Panc1 (cell line): ENCODE measurements at places on chromosomes 16 and 17.

DNA sequence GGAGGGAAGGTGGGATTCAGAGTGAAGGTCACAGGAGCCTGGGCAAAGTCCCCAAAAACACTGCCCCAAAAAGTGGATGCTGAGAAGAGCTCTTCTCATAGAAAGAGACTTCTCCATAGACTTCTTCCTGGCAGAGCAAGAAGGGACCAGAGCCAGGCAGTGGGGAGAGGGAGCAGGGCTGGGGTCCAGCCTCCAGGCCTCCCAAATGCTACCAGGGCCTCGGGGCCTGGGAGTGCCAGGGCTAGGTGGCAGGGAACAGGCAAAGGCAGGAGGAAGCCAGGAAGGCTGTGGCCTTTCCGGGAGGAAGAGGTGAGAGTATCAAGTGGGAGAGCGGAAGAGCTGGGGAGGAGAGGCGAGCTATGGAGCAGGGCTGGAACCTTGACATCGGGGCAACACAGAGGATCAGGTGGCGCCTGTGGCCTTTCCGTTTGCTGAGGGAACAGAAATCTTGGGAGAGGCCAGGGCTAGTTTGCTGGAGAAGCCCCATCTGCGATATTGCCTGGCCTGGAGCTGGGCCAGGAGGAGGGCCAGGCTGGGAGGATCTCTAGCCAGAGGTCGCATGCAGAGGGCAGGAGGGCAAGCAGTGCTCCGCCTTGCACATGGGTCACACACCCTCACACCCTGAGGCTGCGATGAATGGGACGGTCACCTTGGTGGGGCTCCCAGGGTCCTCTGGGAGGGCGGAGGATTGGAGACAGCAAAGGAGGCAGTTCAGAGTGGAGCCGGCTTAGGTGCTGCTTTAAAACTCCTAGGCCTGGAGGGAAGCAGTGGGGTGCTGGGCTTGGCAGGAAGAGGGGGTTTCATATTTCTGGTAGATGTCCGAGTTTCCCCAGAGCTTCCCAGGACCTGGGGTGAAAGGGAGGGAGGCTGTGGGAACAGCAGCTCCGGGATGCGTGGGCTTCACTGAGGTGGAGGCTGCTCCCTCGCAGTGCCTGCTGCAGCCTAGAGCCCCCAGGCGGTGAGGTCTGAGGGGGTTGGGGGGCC lies 3.4 kb downstream of the SLC16A5 start:
- no peak for DNase-seq

- no peak for DNase-seq
Observed at GRCh38 chr16:27318392-27319256, 4.8 kb downstream of the IL4R start.

DNA sequence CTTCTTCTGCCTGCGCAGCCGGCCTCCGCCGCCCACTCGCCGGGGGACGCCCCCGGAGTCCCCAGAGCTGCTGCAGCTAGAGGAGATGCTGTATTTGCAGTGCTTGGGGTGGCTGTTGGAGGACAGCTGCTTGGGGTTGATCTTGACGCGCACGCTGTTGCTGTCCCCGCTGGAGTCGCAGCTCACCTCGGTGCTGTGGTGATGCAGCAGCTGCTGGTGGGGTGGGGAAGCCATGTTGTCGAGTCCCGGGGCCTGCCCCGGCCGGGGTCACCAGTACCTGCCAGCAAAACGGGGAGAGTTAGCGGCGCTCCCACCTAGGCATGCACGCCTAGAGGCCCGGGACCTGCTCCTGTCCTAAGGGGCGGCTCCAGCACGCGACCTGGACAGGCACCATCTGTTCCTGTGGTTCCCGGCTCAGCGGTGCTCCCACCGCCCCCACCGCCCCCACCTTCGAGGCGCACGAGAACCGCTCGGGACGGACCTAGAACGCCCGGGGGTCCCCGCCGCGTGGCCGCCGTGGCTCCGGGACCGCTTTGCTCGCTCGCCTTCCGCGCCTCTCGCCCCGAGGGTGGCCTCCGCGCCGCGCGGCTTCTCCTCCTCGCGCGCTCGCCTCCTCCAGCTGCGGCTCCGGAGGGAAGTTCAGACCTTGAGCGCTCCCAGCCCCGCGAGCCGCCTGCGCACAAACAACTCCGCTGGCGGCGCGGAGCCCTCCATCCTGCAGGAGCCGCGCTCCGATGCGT lies 863 bp downstream of the ADCY9 start:
- DNase-seq, result no peak

GRCh38 chr17:82888583-82889495 lies 49.0 kb upstream of the ZNF750 start:
- no peak for DNase-seq

DNA sequence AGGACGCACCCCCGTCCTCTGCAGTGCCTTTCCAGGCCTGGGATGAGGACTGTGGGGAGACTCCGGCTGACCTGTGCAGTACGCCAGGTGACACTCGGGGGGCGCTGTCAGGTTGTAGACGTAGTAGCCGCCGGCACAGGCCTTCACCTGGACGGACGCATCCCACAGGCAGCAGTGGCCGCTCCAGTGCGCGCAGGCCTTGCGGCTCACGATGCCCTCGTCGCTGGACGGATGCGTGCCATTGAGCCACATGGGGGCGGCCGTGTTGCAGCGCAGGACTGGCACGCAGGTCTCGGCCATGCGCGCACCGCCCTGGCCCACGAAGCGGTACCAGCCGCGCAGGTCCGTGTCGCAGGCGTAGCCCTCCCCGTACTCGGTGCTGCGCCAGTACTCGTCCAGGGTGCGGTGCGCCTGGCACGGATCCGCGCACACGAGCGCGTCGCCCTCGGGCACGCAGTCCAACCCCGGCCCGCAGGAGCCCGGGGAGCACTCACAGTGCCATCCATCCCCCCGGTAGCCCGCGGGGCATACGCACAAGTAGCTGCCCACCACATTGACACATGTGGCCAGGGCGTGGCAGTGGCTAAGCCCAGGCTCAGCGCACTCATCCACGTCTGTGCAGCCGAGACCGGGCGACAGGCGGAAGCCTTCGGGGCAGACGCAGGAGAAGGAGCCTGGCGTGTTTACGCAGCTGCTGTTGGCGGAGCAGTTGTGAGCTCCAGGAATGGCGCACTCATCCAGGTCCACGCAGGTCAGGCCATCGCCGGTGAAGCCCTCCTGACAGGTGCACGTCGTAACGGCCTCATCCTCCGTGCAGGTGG lies 3.9 kb downstream of the UMOD start:
- no peak for DNase-seq

DNA sequence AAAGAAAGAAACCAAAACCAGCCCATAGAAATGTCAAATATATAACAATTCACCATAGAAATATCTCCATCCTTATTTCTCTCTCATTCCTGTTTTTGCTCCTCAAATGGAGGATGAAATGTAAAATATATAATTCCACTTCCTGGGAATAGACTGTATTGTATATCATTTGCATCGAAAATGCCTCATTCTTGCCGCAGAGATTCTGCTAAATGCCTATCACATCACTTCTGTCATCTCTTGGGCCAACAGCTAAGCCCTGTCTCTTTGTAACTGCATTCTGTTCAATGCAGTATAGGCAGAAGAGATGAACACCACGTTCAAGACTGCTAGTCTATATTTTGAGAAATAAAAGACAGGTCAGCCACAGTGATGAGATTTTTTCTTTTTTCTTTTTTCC lies 956.3 kb upstream of the SOX9 start:
- no peak for DNase-seq

GRCh38 chr17:73226556-73227172 lies 33.8 kb downstream of the COG1 start:
- DNase-seq, result no peak

GRCh38 chr16:87098361-87098760 lies 218.8 kb downstream of the C16orf95 start:
- DNase-seq, result no peak

GRCh38 chr17:40470932-40471828 lies 27.9 kb downstream of the IGFBP4 start:
- DNase-seq, result no peak

- DNase-seq, result no peak
Observed at GRCh38 chr16:31138621-31139578, 3.4 kb upstream of the PRSS8 start.

DNA sequence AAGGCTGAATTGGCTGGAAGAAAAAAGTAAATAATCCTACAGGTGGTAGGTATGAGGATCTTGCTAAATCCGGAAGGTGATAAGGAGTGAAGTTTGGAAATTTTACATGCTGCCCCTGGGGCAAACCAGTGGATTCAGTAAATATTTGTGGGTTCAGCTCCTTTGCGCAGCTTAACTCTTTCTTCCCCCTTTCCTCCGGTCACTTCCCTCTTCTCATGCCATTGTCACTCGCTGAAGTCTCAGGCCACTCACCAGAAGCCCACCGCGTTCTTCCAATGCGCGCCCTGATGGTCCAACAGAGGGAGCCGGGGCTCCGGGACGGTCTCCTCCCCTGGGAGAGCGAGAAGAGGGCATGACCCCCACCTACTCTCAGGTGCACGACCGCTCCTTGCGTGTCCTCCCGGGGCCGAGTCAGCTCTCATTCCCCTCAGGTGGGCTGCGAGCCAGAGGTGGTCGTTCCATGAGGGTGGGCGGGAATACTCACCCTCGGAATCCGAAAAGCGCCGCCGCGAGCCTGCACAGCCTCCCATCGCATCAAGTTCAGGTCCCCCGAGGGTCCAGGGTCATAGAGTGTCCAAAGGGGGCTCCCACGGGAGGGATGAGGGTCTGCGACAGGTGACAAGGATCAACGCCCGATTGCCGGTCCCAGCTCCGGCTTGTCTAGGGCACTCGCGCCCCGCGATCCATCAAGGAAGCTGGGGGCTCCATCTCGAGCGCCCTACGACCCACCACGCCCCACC lies 474 bp downstream of the CLN3 start:
- DNase-seq, result no peak

- no peak for DNase-seq
Observed at GRCh38 chr17:19752216-19753050, 4.3 kb upstream of the ALDH3A1 start.

GRCh38 chr16:31696968-31697743 lies 169.5 kb downstream of the AHSP start:
- peak; percentile 41 for DNase-seq

- DNase-seq, result no peak
Observed at GRCh38 chr17:47288531-47289116, 35.0 kb downstream of the ITGB3 start.

DNA sequence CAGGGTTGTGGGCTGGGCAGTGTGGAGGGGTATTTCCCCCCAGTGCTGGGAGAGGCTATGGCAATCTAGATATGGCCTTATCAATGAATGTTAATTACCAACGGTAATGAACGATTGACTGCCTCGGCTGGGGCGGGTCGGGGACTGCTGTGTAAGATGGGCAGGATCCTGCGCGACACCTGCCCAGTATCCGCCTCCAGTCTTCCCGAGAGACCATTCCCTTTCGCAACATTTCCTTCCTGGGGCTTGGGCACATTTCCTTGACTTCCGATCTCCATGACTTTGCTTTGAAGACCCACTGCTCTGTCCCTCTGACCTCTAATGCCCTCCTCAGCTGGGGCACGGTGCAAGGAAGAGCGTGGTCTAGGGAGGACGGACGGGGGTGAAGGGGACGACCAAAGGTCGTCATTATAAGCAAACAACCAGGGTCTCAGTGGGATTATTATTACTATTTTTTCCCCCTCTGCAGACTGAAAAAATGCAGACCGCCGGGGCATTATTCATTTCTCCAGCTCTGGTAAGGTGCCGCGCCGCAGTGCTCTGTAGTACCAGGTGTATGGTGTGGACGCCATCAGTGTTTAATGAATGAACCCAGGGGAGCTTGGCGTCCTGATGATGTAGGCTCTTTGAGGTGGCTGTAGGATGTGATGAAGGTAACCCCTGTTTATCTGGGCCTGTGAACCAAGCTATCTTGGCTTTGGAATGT lies 506 bp downstream of the ATP5MC1 start:
- no peak for DNase-seq

GRCh38 chr17:49180303-49180702 lies 30.1 kb downstream of the GNGT2 start:
- peak; percentile 28 for DNase-seq

GRCh38 chr17:869567-870525 lies 87.7 kb downstream of the MRM3 start:
- DNase-seq, result no peak

DNA sequence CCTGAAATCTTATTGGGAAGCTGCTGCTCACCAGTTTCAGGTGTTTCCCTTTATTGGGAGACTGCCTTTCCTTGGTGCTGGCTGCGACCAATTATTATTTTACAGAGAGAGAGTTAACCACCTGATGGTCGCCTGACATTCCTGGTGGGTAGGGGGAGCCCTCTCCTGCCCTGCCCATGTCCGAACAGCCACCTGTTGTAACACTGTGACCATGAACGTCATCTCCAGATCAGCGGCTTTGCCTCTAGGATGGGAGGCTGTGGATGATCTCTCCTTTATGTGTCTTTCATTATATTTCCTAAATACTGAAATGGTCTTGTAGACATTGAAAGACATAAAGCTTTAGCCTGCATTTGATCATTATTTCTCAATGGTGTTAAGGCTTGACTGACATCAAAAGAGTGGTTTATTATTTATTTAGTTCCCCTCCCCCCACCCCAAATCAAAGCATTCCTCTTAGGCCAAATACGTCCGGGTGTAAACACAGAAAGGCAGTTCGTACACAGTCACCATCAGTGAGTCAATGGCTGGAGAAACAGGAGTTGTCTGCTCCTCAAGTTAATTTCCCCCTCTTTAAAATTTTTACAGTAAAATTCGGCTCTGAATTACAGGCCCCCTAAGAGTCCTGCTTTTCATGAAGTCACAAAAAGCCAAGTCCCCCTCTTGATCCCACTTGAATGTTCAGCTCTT lies 57.8 kb upstream of the CACNG5 start:
- no peak for DNase-seq

GRCh38 chr17:74881073-74881472 lies 8.3 kb upstream of the FDXR start:
- no peak for DNase-seq

DNA sequence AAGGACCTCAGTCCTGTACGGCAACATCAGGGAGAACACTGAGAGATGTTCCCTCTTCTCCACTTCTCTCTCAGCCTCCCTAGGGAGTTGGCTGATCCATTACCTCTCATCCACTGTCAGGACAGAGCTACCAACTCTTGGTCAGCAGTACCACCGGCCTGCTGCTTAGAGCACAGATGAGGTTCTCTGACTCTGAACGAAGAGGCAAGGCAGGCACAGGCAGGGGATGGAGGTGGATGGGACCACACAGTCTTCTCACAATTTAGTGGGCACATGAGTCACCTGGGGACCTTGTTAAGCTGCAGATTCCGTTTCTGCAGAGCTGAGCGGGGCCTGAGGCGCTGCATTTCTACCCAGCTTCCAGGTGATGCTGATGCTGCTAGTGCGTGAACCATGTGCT lies 128.6 kb upstream of the CCL2 start:
- no peak for DNase-seq

- no peak for DNase-seq
Observed at GRCh38 chr16:17212606-17213005, 258.2 kb downstream of the XYLT1 start.
